ENCODE measurements at places on chromosomes 2 and 18. TPM values are rescaled to one million over a fixed set of nuclear protein-coding genes. Genes with fewer than 3 reads are reported as not detected.

The PRKCE gene
- total RNA-seq: 25.8 TPM

The IL1F10 gene
- total RNA-seq: not detected

The ABHD1 gene
- not detected for total RNA-seq

The SGO2 gene
- total RNA-seq: 7.6 TPM

The HOXD8 gene
- total RNA-seq: 3.1 TPM

The RAB17 gene
- total RNA-seq: 32.5 TPM

The SERPINB10 gene
- not detected for total RNA-seq

The ZNF396 gene
- 3.2 TPM for total RNA-seq
